ENCODE measurements at places on chromosomes 6 and 20.

DNA sequence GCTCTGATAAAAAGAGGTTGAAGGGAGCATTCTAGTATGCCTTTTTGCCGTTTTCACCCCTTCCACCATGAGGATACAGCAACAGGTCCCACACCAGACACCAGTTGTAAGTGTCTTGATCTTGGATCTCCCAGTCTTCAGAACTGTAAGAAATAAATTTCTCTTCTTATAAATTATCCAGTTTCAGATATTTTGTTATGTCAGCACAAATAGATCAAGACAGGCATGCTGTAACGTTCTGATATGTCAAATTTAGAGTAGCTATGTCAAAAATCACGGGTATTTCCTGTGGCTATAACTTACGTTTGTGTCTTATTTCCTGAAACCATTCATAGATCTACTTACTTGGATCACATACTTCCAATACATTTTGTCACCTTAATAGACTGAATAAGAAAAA is 55.9 kb upstream of the CD83 start:
- no peak for DNase-seq

DNA sequence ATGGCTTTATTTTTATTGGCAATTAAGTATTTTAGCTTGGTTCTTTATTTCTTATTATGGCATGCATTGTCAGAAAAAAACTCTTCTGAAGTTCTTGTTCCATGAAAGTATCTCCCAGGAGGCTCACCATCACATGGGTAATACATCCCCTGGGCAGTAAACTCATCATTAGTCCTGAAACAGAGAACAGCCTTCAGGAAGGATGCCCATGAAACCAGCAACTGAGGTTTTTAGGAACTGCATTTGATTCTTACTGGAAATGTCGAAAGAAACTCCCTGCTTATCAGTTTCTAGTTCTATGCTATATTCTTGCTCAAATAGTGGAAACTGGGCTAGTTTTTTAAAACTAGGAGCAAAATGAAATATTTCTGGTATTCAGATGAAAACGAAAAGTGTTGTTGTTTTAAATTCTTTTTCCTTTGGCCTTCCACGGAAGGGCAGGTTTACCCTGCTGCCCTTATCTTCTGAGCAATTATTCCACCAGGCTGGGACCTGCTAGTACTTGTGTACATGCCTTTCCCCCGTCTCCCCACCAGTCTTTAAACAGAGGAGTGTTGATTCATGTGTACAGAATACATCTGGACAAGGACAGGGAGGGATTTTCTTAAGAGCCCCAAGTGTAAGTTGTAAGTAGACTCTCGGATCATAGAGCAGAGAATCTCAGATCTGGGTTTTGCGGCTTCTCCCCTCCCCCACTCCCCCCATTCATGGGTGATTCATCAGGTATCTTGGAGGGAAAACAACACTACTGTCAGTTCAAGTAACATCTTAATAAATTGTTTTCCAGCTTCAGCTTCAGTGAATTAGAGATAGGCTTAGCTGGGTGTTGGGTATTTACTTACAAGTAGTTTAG is 81.5 kb downstream of the RTN4IP1 start:
- no peak for DNase-seq

- DNase-seq: no peak
Measured at GRCh38 chr20:1015181-1015580, 13.1 kb upstream of the RSPO4 start.

DNA sequence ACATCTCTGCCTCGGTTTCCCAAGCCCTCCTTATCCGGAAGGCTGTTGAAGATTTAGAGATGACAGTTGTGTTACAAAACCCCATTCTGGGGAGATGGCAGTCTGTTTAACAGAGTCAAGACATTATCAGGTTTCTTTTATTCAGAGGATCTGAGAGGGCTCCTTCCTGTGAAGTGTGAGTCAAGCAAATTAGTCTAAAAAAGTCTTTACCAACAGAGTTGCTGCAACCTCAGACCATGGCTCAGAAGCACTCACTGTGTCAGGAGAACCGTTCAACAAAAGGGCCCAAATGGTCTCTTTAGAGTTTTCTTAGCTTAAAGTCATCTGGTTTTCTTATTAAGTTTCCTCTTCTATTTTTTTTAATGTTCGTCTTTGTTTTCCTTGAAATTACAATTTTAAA is 717.8 kb downstream of the EPM2A start:
- DNase-seq: no peak

- DNase-seq: no peak
Measured at GRCh38 chr6:92174398-92175073, 1244.8 kb downstream of the EPHA7 start.

- no peak for DNase-seq
Measured at GRCh38 chr6:39210450-39210849, 18.8 kb downstream of the KCNK5 start.
